ENCODE measurements at places on chromosomes 2 and 18. TPM values are rescaled to one million over a fixed set of nuclear protein-coding genes. Genes with fewer than 3 reads are reported as not detected.

GRCh38 chr2:86350751-86351150, 13.3 kb upstream of the REEP1 start:
- no peak for DNase-seq

- DNase-seq = no peak
These were observed 355.6 kb downstream of the NBAS start for GRCh38 chr2:15205562-15205961.

DNA sequence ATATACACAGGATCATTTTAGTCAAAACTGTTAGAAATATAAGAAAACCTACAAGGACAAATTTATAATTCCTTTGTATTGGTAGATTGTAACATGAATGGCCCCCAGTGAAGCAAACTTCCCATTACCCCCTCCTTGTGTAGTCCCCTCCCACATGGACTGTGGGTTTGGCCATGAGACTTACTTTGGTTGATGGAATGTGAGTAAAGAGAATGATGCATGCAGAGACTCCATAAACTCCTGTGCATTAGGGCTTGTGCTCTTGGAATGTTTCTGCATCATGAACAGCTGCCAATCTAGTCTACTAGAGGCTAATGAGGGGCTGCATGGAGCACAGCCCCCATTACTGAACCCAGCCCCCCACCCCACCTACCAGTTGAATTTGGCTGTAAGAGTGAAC, 8.3 kb upstream of the TGFA start:
- DNase-seq = no peak

DNA sequence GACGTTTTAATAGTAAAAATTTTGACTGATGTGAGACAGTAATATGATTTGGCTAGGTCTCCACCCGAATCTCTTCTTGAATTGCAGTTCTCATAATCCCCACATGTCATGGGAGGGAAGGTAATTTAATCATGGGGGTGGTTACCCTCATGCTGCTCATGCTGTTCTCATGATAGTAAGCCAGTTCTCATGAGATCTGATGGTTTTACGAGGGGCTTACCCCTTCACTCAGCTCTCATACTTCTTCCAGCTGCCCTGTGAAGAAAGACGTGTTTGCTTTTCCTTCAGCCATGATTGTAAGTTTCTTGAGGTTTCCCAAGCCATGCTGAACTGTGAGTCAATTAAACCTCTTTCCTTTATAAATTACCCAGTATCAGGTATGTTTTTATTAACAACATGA, 327.0 kb upstream of the CDH7 start:
- DNase-seq = no peak

- no peak for DNase-seq
These were observed 60.6 kb downstream of the CYB5A start for GRCh38 chr18:74230922-74231714.

DNA sequence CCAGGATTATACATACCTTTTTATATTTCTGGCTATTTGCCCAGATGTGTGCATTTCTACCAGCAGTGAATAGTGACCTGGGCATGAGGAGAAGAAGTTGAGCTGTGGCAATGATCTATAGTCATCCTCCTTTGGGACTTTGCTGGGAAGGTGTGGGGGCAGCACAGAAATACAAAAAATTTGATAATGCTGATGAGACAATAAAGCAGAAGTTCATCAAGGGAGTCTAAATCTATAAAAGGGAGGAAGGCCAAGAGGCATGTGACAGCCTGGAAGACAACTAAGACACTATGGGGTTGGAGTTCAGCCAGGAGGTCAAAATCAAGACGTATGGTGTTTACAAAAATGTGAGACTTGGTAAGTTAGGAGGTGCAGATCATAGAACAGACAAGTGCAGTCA, 52.2 kb downstream of the FSHR start:
- DNase-seq = no peak

DNA sequence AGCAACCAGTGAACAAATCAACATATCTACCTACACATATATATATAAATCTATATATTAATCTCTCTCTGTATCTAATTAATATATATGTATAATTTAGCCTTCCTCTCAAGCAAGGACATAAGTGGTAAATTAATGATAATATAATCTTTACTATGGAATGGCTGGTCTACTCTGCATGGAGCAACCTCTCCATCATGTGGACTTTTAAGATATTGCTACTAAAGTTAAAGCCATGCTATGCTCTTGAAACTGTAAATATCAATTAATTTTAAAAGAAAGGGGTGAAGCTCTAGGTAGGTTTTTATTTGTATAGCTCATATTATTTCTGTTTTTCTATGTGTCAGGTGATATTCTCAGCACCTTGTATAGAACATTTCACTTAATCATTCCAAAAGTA, 147.0 kb downstream of the PPP1R1C start:
- DNase-seq = no peak

- no peak for DNase-seq
These were observed 22.1 kb upstream of the LONRF2 start for GRCh38 chr2:100344433-100344832.

GRCh38 chr18:75204269-75204731, 4.6 kb downstream of the PTGR3 start:
- DNase-seq = no peak

- DNase-seq = no peak
These were observed 66.5 kb downstream of the EIF2AK3 start for GRCh38 chr2:88560619-88561307.

GRCh38 chr18:79326413-79327198, 69.1 kb upstream of the NFATC1 start:
- no peak for DNase-seq

GRCh38 chr18:59570101-59570775, 127.0 kb downstream of the CCBE1 start:
- DNase-seq = no peak

DNA sequence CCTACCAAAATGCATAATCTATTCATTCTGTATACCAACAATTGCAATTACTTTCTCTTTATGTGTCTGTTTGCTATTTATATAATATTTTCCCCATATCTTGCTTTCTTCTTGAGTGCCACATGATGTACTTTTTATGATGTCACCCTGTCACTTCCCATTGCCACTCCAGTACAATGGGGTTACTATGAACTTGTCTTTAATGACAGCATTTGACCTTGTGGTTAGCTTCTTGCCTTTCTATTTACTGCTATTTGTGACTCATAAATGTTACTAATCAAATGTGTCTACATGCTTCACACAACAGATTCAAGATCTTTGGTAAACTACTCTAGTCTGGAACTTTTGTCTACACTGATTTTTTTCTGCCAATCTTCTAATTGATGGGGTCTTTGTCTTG, 486.3 kb downstream of the NR4A2 start:
- no peak for DNase-seq

- no peak for DNase-seq
These were observed 91.5 kb downstream of the PID1 start for GRCh38 chr2:229179628-229180027.

DNA sequence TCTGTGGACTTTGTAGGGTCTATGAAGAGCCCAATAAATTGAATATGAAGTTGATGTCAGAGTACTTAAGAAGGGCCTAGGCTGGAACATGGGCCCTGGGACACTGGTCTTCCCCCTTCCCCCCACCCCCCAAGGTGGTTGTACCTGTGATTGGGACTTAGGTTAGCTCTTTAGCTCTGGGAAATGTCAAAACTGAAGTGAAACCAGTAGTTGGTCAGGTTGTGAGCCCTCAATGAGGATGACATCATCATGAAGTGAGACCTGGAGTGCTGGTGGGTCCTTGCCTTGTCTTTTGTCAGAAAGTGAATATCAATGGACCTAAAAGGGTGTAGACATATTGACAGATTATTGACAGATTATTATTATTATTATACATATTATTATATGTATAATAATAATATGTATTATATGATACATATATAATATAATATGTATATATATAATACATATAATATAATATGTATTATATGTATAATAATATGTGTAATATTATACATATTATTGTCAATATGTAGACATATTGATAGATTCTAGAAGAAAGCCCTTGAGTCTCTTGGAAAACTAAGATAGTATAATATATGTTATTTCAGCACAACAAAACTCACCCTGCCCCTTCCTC, 5.4 kb downstream of the MARS2 start:
- DNase-seq = no peak

The LBX2 gene
- total RNA-seq = 1.0 TPM

The BMP10 gene
- total RNA-seq = 36.7 TPM

The PRADC1 gene
- 79.6 TPM for total RNA-seq

The GREB1 gene
- 7.2 TPM for total RNA-seq

The MXD1 gene
- 9.6 TPM for total RNA-seq

The LIMS3 gene
- total RNA-seq = 3.0 TPM

The DOK6 gene
- total RNA-seq = 9.0 TPM

The NDC80 gene
- total RNA-seq = 0.29 TPM

The IL1RL1 gene
- 1.8 TPM for total RNA-seq
